ENCODE measurements at places on chromosomes 3 and 15. TPM values are rescaled to one million over a fixed set of nuclear protein-coding genes. Genes with fewer than 3 reads are reported as not detected.

Gene SMARCC1
- total RNA-seq, result 234 TPM

Gene ROPN1
- total RNA-seq, result not detected

Gene CADM2
- total RNA-seq, result 3.1 TPM

Gene POC1A
- total RNA-seq, result 8.7 TPM

Gene LINGO1
- total RNA-seq, result 16.5 TPM

Gene SOX14
- 0.44 TPM for total RNA-seq

Gene EDEM1
- total RNA-seq, result 26.0 TPM

Gene BLM
- 11.2 TPM for total RNA-seq

DNA sequence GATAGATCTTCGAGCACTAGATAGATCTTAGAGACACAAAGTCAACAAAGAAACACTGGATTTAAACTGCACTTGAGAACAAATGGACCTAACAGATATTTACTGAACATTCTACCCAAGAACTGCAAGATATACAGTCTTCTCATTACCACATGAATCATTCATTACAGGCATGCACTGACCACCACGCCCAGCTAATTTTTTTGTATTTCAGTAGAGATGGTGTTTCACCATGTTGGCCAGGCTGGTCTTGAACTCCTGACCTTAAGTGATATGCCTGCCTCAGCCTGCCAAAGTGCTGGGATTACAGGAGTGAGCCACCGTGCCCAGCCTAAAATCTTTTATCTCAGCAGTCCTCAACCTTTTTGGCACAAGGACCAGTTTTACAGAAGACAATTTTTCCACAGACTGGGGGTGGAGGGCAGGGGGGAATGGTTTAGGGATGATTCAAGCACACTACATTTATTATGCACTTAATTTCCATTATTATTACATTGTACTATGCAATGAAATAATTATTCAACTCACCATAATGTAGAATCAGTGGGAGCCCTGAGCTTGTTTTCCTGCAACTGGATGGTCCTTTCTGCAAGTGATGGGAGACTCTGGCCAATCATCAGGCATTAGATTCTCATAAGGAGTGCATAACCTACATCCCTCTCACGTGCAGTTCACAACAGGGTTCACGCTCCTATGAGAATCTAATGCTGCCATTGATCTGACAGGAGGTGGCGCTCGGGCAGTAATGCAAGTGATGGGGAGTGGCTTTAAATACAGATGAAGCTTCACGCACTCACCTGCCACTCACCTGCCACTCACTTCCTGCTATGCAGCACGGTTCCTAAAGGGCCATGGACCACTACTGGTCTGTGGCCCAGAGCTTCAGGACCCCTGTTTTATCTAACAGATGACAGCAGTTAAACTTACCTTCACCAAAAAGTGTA, 21.7 kb downstream of the CSNK1G1 start:
- H3K4me3 ChIP-seq, result no peak overlapping the region
- no peak overlapping the region for H3K27ac ChIP-seq
- H3K4me1 ChIP-seq, result no peaks in the 10 kb centered on the region
- H3K36me3 ChIP-seq, result peaks cover 10% of the 10 kb centered on the region

DNA sequence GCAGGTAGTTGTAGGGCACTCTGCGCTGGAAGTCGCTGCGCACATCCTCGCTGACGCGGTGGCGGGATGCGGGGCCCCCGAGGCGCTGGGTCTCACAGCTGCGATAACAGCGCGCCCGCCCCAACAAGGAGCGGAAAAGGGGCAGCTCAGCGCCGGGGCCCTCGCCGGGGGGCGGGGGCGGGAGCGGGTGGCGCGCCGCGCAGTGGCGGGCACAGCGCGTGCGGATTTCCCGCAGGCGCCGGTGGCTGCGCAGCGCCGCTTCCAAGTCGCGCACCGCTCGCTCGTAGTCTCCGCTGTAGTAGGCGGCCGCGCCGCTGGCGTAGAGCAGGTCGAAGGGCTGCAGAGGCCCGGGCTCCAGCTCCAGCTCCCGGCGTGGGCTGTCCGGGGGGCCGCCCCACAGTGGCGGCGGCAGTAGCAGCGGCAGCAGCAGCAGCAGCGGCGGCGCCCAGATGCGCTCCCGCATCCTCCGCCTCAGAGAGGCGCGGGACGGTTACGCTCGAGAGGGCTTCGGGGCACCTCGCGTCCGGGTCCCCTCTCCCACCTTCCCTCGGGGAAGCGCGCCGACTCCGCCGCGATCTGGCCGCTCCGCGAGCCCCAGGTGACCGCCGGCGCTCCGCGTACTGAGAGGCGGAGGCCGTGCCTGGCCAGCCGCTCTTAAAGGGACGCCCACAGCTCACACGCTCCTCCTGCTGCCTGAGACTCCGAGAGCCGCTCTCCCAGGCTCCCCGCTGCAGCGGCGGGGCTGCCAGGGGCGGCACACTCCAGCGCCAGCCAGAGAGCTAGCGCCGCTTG, at the start of gene P3H2:
TSS of gene P3H2 (minus strand) at position 629 of the 792 bp plus-strand sequence. CDS start at position 463, 166 bp downstream.
- H3K4me1 ChIP-seq, result peaks cover 38% of the 10 kb centered on the region
- DNase-seq, result peak; percentile 84
- H3K4me3 ChIP-seq, result peak within 1 kb of the TSS; percentile 77
- no peaks in the 10 kb centered on the region for H3K36me3 ChIP-seq
- H3K27ac ChIP-seq, result peak within 1 kb of the TSS; percentile 75
- H3K27me3 ChIP-seq, result peaks cover 6% of the 10 kb centered on the region

DNA sequence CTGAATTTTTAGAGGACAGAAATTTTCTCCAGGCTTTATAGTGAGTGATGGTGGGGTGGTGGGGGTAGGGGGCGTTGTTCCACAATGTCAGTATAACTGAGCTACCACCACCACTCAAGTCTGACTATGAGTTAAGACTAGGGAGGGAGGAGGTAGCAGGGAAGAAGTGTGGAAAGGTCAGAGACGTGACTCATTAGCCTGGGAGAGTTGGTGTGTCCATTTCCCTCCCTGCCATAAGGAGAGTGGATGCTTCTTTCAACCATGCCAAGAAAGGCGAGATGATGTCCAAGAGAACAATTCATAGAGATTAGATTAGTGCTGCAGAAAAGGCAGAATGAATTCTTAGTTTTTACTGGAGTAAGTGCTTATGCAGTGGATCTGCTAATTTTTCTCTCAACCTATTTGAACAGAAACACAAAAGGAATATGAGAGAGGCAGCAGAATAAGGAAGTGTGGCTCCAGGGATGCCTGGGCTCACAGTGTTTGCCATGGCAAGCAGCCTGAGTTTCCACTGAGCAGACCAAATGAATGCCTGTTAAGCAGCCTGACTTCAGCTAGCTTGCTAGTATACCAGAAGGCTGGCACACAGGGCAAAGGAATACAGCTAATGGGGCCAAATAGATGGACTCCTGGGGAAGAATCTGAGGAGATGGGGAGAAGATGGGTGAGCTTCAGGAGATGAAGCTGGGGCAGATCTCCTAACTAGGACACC, 708.9 kb downstream of the NTRK3 start:
- no peaks in the 10 kb centered on the region for H3K36me3 ChIP-seq
- no peak for DNase-seq

- H3K27ac ChIP-seq, result no peak overlapping the region
- H3K36me3 ChIP-seq, result peaks cover 4% of the 10 kb centered on the region
- no peaks in the 10 kb centered on the region for H3K27me3 ChIP-seq
- no peak overlapping the region for H3K4me3 ChIP-seq
- H3K4me1 ChIP-seq, result no peaks in the 10 kb centered on the region
These were observed 171.7 kb downstream of the TLE3 start for GRCh38 chr15:69926006-69926405.

DNA sequence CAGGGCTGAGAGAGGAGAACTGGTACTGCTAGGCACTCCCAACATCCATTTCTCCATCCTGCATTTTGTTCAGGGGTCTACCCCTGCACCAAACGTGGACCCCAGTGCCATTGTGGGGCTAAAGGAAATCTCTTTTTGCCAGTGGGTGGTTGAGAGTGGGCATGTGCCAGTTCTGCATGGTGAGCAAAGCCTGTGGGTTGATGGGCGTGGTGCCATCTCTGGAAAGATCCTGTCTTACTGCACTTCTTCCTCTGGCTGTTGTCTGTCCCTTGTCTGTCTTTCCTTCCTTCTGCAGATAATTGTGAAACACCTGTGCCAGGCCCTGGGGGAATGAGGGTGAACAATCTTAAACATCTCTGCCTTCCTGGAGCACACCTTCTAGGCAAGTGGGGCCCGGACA, 1.4 kb upstream of the RARRES1 start:
- H3K36me3 ChIP-seq, result peaks cover 44% of the 10 kb centered on the region
- H3K27me3 ChIP-seq, result no peaks in the 10 kb centered on the region
- peaks cover 44% of the 10 kb centered on the region for H3K4me1 ChIP-seq
- DNase-seq, result no peak

DNA sequence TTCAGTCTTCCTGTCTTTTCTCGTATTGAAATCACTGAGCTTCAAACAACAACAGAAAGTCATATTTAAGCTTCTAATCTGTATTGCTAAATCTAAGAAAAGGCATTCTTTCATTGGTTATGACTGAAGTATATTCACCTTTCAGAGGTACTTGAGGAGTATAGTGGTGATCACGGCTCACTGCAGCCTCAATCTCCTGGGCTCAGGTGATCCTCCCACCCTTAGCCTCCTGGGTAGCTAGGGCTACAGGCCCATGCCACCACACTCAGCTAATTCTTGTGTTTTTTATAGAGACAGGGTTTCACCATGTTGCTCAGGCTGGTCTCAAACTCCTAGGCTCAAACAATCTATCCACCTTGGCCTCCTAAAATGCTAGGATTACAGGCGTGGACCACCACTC, 38.7 kb downstream of the WDR49 start:
- no peak overlapping the region for H3K27ac ChIP-seq
- no peaks in the 10 kb centered on the region for H3K27me3 ChIP-seq
- DNase-seq, result no peak
- no peaks in the 10 kb centered on the region for H3K4me1 ChIP-seq
- H3K36me3 ChIP-seq, result no peaks in the 10 kb centered on the region
- H3K4me3 ChIP-seq, result no peak overlapping the region

- H3K27ac ChIP-seq, result peak overlapping the region; percentile 93
- H3K27me3 ChIP-seq, result no peaks in the 10 kb centered on the region
- H3K36me3 ChIP-seq, result peaks cover 2% of the 10 kb centered on the region
- DNase-seq, result no peak
- H3K4me1 ChIP-seq, result peaks cover 84% of the 10 kb centered on the region
These were observed 84.4 kb downstream of the DNAJB8 start for GRCh38 chr3:128382221-128382807.

- peaks cover 1% of the 10 kb centered on the region for H3K27me3 ChIP-seq
- DNase-seq, result no peak
- no peak overlapping the region for H3K4me3 ChIP-seq
- no peaks in the 10 kb centered on the region for H3K4me1 ChIP-seq
- H3K27ac ChIP-seq, result no peak overlapping the region
These were observed 756.3 kb downstream of the NTRK3 start for GRCh38 chr15:87500240-87500639.

GRCh38 chr15:70777170-70777926, 14.0 kb upstream of the UACA start:
- peaks cover 3% of the 10 kb centered on the region for H3K4me1 ChIP-seq
- no peak overlapping the region for H3K27ac ChIP-seq
- no peaks in the 10 kb centered on the region for H3K27me3 ChIP-seq
- DNase-seq, result no peak
- no peak overlapping the region for H3K4me3 ChIP-seq

GRCh38 chr15:25403771-25404170, 35.1 kb downstream of the UBE3A start:
- no peak overlapping the region for H3K4me3 ChIP-seq
- H3K4me1 ChIP-seq, result peaks cover 3% of the 10 kb centered on the region
- DNase-seq, result no peak
- peaks cover 55% of the 10 kb centered on the region for H3K36me3 ChIP-seq

- no peak for DNase-seq
- H3K27ac ChIP-seq, result no peak overlapping the region
- H3K36me3 ChIP-seq, result no peaks in the 10 kb centered on the region
- no peak overlapping the region for H3K4me3 ChIP-seq
These were observed 37.3 kb downstream of the ATP2B2 start for GRCh38 chr3:10467904-10468612.

DNA sequence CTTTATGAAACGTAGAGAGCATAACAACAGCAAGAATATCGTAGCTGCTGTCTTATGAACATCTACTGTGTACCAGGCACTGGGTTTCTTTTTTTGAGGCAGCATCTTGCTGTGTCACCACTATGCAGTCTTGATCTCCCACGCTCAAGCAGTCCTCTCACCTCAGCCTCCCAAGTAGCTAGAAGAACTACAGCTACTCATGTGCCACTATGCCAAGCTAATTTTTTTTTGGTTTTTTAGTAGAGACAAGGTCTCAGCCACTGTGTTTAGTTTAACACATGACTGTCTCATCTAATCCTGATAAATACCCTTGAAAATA, 129.9 kb downstream of the VGLL4 start:
- H3K4me1 ChIP-seq, result peaks cover 42% of the 10 kb centered on the region
- no peak overlapping the region for H3K4me3 ChIP-seq
- no peak for DNase-seq
- H3K27me3 ChIP-seq, result no peaks in the 10 kb centered on the region
- H3K36me3 ChIP-seq, result no peaks in the 10 kb centered on the region

- no peak for DNase-seq
- H3K36me3 ChIP-seq, result no peaks in the 10 kb centered on the region
- no peaks in the 10 kb centered on the region for H3K4me1 ChIP-seq
- H3K4me3 ChIP-seq, result no peak overlapping the region
- no peak overlapping the region for H3K27ac ChIP-seq
- no peaks in the 10 kb centered on the region for H3K27me3 ChIP-seq
These were observed 449.4 kb upstream of the SUCLG2 start for GRCh38 chr3:68103811-68104210.

DNA sequence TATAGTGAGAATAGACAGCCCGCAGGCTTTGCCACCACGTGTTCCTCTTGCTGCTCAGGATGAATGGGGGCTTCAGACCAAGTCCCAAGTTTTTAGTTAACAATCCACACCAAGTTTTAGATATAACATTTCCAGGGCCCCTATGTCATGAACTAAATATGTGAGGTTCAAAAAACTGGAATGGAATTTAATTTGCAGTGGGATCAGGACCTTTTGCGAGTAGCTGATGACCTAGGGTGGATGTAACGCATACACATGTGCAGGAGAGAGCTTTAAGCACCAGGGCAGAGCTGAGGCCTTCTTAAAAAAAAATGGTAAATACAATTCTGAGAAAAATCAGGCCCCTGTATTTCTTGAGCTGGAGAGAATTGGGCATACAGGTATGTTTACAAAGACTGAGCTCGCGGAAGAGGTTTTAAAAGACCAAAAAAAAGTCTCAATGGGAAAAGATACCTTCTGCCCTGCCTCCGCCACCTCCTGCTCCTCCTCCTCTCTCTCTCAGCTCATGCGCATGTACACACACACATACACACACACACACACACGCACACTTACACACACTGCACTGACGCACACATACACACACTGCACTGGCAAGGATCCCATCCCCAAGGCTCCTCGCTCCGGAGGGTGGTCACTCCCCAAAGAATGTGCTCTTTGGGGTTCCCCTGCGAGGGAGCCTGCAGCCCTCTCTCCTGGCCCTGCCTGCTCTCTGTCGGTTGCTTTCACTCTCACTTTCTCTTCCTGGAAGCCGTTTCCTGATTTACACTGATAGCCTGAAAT, 48.2 kb upstream of the IGF1R start:
- H3K27me3 ChIP-seq, result peaks cover 2% of the 10 kb centered on the region
- H3K4me1 ChIP-seq, result peaks cover 19% of the 10 kb centered on the region
- no peak for DNase-seq
- peak overlapping the region; percentile 76 for H3K4me3 ChIP-seq

All from mesothelial cell of epicardium (in vitro differentiated cells).